ENCODE measurements at places on chromosomes 12 and 14.

GRCh38 chr14:65403231-65403630 is 9.3 kb upstream of the FUT8 start:
- DNase-seq = no peak

- no peak for DNase-seq
Observed at GRCh38 chr14:75426332-75427125, 1.3 kb upstream of the JDP2 start.

GRCh38 chr14:77011245-77011644 is 17.3 kb downstream of the IRF2BPL start:
- DNase-seq = no peak

DNA sequence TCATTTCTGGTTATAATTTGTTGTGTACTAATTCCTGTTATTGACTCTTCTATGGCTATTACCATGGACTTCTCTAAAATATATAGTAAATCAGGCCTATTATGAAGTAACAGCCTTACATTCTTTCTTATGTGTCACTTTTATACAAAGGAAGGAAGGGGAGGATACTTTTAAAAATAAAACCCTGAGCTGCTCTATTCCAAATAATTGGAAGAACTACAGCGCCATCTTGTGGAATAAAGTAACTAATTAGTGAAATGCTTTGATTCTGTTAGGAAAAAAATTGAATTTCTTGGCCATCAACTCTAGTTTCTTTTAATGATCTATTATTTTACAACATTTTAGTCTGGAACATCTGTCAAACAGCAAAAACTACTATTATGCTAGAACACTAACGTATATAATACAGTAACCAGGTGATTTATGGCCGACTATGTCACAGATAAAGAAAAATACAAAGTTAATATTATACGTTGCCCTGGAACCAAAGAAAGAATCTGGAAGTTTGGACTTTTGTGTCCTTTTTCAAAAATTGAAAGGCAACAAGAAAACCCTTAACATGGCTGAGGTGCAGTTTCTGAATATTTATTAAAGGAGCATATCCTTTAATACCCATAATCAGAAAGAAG is 55.0 kb upstream of the NELL2 start:
- peak; percentile 13 for DNase-seq

DNA sequence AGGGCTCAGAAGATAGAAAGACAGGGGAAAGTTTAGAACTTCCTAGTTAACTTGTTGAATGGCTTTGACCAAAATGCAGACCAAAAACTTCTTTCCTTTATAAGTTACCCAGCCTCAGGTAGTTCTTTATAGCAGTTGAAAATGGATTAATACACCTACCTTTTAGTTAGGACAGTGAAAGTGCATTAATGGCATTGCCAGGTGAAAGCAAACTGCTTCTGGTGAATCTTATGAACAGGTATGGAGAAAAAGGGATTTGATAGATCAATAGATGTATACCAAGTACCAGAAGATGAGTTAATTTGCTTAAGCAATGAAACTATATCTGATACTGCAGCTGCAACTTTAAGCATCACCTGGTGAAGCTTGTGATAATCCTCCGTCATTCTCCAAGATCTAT is 14.2 kb upstream of the STYK1 start:
- DNase-seq = no peak

Measured in AG04450 (cell line).